GM06990 (cell line): ENCODE measurements at places on chromosomes 16 and 17.

DNA sequence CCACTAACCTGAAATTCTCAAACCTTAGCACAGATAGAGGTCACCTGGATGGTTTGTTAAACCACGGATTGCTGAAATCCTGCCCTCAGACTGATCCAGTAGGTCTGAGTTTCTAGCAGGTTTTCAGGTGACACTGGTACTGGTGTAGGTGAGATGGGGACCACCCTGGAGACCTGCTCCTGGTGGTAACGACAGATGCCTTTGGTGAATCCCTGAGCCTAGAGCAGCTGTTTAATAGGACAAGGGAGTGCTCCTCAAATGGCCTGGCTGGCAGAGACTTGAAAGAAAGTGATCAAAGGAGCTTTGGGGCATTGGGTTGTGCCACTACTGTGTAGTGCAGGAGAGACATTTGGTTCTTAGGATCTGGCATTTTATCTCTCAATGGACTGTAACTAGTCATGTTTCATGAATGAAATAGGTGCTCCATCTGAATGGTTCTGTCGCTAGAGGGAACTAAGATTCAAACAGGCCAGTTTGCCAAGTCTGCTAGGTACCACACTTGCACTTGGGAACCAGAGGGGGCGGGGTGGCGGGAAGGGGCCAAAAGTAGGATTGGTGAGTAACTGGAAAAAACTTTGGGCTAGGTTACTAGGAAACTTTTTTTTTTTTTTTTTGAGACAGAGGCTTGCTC is 2.9 kb upstream of the IFI35 start:
- DNase-seq: no peak

DNA sequence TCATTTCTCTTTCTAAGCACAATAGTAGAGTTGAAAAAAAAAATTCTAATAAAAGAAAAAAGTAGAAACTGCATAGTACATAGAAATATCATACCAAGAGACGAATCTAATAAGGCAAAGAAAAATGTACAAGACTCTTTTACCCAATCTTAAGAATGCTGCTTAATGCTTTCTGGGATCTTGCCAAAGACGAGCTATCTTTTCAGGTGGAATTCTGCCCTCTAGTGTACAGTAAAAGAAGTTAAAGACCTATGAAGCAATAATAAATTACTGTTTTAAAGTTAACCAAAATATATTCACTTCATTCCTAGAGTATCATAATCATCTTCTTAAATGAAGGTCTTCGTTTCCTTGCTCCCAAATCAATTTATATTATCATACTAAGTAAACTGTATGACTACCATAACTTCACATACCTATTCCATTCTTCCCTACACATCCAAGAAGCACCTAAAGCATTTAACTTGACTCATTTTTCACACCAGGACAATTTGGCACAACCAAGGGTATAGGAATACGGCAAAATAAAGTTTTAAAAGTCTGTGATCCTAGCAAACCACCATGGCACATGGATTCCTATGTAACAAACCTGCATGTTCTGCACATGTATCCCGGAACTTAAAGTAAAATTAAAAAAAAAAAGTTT is 47.7 kb downstream of the CFDP1 start:
- peak; percentile 16 for DNase-seq

GRCh38 chr17:42623732-42624596 is 14.5 kb downstream of the TUBG1 start:
- no peak for DNase-seq

DNA sequence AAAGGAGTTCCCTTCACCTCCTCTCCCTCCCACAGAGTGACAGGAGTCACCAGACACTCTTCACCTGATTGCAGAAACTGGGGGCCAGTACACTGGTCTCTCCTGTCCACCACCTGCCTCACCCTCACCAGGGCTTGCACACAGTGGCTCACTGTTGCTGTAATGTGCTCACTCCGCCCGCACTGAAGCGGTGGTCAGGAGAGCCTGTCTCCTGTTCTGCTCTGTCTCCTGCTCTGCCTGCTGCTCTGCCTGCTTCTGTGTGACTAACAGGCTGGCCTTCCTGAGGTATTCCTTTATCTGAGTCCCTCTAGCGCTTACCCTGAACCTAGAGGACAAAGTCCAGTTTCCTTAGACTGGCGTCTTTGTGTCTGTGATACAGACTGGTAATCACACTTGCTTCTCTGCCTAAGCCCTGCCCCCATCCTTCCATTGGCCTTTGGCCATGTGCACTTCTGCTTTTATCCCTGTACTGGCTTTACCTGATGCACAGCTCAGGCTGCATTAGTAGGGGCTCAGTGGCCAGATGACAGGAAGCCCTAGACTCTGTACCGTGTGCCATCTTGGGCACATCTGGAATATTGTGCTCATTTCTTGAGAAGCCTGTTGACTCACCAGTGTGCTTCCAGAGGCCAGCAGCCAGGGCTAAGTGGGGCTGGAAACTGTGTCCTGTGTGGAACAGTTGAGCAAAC is 13.3 kb downstream of the PROCA1 start:
- DNase-seq: no peak

DNA sequence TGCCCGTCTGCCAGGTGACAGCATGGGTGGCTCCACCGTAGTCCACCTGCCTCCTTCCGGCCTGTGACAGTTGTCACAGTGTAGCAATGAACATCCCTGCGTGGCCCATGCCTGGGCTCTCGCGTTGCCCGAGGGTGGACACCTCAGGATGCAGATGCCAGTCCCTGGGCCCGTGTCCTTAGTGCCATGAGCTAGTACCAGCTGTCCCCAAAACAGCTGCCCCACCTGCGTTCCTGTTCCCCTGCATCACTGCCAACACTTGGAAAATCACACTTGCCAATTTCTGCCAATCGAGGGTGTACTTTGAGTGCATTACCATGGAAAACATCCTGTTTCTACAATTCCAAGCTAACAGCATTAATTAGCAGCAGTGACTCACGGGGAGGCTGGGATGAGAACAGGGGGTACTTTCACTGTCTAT is 9.0 kb upstream of the C16orf95 start:
- no peak for DNase-seq

DNA sequence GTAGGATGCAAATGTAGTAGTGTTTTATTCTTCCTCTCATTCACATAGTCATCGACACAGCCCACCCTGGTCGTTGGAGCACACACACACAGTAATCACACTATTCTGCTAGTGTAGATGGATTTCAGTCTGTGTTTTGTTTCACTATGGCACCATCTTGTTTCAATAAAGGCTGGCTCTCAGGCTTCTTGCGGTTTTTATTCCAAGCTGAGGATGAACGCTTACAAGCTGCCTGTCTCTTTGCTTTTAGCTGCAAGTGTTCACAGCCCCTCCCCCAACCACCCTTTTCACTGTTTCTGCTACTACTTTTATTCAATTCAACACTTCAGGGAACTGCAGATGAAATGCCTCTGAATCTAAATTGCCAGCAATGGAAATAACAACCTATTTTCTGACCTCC is 140.9 kb upstream of the PMFBP1 start:
- no peak for DNase-seq

DNA sequence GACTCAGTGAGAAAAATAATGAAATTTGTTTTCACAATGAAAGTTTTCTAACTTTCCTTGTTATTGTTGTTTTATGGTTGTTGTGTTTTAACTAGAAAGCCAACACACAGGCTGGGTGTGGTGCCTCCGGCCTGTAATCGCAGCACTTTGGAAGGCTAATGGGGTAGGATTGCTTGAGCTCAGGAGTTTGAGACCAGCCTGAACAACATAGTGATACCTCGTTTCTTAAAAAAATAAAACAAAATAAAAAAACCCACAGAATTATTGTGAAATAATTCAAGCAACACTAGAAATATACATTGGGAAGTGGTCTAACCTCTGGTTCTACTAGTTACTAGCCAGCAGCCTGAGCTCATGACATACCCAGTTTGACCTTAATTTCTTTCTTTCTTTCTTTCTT is 630 bp downstream of the MILR1 start:
- no peak for DNase-seq

DNA sequence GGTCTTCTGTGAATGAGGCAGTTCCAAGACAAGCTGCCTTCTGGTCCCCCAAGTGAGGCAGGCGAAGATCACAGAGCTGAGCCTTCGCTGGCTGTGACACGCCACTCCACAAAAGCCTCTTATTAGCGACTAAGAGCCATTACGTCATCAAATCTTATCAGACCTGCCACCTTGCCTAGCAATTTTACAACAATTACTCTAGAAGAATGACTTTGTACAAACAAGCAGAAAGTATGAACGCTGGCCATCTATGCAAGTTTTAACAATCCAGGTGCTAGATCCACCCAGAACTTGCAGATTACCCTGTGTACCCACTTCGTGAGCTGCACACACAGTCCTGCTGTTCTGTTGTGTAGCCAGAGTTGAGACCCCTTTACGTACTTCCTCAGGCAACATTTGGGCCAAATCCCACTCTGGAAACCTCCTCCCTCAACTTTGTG is 3.8 kb upstream of the ICAM2 start:
- DNase-seq: no peak

DNA sequence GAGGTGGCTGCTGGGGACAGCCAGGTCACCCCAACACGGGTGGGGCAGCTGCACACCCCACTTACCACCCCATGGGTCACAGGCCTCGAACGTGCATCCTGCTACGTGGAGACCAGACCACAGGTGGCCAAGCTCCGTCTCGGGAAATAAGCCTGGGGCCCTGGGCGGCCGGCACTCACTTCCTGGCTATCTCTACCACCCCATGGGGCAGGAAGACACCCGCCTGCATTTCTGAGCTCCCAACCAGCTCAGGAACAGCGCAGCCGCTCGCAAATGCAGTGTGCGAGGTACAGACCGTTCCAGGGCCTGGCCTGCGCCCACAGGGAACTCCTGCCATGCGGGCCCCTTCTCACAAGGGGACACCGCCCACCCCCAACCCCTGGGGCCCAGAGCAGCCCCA is 4.9 kb upstream of the GNG13 start:
- DNase-seq: no peak

DNA sequence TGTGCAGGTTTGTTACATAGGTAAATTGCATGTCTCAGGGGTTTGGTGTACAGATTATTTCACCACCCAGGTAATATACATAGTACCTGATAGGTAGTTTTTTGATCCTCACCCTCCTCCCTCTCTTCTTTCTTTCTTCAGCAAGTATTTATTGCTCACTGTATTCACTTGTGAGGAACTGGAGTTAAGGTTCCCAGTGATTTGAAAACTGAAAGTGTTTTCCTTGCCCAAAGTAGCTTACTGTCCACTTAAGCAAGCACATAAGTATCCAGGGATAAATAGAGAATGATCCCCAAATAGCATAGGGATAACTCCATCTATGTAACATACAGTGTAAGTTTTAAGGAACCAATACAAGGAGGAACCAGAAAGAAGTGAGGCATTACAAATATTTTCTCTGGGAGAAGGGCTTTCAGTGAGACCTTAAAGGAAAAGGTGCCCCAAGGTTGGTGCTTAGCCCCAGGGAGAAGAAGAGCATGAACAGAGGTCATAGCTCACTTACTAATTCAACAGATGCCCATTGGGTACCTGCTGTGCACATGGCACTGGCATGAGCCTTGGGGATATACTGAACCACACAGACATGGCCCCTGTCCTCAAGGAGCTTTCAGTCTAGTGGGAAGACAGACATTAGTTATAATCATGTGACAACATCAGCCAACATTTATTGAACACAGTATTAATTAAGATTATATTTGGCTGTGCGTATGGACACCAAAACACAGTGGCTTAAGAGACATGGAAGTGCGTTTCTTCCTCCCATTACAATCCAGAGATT is 17.0 kb downstream of the MYL4 start:
- DNase-seq: no peak

DNA sequence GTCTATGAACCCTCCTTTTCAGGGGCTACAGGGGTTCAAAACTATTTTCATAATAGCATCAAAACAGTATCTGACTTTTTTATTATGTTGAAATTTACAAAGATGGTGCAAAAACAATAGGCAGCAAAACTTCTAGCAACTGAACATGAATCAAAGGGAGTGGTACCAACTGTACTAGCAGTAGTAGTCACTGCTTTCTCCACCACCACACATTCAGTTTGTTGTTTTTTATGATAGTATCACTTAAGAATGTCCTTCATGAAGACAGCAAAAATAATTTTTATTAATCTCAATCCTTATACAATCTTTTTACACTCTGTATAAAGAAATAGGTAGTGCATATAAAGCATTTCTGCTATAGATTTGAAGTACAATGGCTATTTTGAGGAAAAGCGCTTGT is 47.6 kb downstream of the MED13 start:
- DNase-seq: no peak

- DNase-seq: peak; percentile 54
Observed at GRCh38 chr17:38598536-38598935, 7.2 kb downstream of the SRCIN1 start.

GRCh38 chr17:69141431-69142174 is at the start of gene ABCA6:
Gene ABCA6 (minus strand): TSS chr17:69141895. CDS start chr17:69140703, 1,192 bp downstream.
- no peak for DNase-seq

DNA sequence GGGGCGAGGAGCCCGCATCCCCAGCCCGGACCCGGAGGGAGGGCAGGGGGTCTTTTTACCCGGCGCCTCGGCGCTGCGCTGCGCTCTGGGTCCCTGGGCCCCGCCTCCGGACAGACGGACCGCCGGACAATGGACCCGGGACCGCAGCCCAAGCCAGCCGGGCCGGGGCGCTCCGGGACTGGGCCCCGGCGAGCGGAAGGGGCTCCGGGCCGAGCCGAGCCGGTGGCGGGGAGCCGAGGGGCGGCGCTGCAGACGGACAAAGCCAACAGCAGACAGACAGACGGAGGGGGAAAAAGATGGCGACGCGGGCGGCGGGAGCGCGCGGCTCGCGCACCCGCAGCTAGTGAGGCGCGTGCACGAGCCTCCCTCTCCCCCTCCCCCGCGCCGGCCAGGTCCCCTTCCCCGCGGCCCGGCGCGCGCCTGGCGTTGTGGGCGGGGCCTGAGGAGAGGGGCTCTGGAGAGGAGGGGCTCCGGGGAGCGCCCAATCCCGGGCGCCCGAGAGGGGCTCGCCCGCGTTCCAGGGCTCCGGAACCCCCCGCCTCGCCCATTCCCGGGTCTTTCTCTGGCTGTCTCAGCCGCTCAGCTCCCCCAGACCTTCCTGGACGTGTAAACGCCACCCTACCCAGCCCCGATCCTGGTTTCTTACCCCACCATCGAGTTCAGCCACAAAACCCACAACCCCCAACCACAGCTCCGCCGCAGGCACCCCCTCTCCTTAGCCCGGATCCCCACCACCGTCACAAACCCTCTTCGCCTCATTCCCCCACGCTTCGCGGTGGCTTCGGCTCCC is at the start of gene ZNF821:
ZNF821 (minus strand) TSS at position 334 of the 790 bp plus-strand sequence. CDS start 4,236 bp downstream, outside the sequence.
- peak; percentile 89 for DNase-seq

DNA sequence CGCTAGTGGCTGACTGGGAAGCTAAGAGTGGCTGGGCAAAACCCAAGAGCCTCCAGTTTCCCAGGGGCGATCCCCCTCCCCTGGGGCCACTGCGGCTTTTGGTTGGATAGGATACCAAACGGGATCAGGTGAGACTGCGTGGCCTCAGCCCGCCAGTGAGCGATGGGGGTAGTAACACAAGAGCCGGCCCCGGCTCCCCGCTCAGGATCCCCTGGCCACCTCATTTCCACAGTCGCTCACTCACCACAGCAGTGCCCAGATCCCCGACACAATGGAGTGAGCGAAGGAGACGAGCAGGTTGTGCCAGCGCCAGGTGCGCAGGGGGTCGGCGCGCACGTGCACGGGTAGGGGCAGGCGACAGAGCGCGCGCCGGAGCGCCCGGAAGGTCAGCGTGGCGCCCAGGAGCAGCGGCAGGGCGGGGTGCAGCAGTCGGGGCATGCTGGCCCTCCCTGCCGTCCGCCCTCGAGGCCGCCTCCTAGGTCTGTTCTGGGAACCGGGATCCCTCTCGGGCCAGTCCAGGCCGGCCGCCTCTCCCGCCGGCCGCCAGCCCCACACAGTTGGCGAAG is 290 bp downstream of the TLCD1 start:
- DNase-seq: no peak
